T-helper 2 cell (primary cell): ENCODE measurements at places on chromosomes 2 and 18.

- DNase-seq: no peak
Measured at GRCh38 chr2:220445429-220446105, 818.1 kb downstream of the SLC4A3 start.

DNA sequence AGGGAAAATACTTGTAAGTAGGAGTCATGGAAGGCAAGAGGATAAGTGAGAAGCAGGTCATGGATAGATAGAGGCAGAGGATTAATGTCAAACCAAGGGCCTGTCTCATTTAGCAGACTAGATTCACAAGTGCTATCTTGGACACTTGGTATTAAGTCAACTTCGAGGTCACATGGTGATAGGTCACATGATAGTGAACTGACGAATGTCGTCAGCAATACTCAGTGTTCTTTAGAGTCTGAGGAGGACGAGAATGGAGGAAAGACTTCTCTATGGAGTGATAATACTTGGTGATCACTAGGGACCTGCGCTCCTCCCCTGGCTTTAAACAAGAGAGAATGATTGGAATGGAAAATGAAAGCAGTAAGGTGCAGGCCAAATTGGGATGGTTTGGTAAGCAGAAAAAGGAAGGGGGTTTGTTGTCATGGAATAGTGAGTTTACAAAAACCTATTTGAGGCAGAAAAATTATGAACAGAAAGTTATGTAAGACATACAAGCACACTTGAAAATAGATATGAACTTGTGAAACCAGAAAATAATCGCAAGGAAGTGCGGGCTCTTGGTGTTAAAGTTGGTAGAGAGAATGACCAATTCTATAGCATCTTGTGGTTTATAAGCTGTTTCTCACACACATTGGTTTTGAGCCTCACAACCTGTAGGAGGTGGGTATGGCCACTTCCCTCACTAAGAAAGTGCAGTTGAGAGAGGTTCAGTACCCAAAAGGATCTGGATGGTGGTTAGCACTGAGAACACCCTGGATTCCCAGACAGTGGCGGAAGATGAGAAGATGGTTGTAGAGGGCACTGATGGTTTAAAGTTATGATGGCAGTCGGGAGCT, 141.5 kb downstream of the WDSUB1 start:
- peak; percentile 68 for DNase-seq

GRCh38 chr2:240728361-240728760, 36.7 kb downstream of the AQP12A start:
- DNase-seq: no peak

DNA sequence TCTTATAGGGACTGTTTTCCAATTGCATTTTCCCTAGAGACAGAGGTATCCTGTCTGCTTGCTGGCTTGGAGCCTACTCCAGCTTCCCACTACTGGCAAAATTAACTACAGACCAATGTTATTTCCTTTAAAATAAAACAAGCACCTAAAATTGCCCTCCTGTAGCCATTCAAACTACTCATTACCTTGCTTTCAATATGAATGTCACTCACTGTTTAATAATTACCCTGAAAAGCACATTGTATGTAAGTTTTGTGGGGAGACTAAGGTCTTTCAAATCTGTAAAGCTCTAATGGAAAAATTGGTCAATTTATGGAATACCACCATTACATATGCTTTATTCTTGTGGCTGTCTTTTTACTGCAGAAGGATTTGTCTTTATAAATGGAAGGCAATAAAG, 87.3 kb downstream of the DOCK10 start:
- no peak for DNase-seq

GRCh38 chr2:210919128-210919527, 362.7 kb downstream of the CPS1 start:
- no peak for DNase-seq

DNA sequence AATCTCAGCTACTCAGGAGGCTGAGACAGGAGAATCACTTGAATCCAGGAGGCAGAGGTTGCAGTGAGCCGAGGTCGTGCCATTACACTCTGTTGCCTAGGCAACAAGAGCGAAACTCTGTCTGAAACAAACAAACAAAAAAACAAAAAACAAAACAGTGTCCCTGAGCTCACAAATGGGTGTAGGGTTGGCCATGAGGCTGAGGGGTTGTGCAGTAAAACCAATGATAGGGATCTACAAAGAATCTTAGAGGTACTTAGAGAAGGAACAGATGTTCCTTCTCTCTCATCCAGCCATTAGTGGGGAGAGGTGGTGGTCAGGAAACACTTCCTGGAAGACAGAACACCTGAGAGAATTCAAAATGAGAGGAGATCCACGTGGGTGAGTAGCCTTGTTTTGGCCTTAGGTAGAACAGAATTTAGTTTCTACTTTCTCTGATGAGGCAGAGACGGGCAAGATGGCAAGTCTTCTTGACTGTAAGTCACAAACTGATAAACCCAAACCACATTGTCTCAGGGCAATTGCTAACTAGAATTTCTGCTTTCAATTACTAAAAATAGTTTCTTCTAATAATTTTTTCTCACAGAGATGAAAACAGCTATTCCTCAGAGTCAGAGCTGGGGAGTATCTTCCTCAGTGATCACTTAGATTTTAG, 61.5 kb upstream of the PPM1B start:
- no peak for DNase-seq

DNA sequence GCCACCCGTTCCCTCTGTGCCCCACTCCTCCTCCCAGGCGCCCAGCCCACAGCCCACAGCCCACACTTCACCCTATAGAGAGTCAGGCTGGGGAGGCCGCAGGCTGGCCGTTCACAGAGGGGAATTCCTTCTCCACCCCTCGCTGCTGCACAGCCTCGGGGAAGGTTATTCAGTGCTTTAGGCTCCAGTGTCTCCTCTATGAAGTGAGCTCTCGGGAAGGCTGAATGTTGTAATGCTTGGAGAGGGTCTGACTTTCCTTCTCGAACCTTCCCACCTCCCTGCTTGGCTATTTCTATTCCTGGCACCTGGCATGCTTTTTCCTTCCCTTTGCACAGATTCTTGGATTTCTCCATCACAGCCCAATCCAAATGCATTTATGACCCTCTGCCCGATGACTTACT, 62.5 kb upstream of the SMAD7 start:
- DNase-seq: no peak

GRCh38 chr2:219434718-219435525, at the start of gene SPEG:
Gene SPEG, plus strand, starts transcription at chr2:219434843. Its CDS starts 135 bp downstream, at chr2:219434978.
- no peak for DNase-seq

DNA sequence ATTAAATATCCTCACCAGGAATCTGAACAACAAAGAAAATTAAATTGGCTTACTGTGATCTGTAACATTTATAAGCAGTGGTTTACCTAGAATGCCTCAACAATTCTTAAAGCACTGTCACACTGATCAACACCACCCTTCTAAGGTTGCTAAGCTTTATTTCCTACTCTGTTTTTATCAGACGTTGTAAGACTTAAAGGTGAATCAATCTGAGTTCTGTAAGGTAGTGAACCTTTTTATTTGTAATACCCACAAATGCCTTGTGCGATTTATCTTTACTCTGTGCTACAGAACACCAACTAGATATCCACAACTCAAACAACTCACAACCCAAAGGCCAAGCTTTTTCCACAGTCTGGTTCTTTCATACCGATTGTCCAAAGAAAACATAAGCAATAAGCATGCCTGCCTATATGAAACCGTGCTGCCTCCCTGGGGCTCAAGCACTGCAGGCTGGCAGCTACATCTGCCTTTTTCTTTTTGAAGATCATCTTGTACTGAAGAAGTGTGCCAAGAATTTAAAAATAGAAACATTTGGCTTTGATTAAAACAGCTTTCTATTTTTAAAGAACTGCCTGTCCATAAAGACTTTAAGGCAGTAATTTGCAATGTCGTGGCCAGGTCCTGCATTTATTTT, 490.7 kb downstream of the NUP35 start:
- DNase-seq: no peak

DNA sequence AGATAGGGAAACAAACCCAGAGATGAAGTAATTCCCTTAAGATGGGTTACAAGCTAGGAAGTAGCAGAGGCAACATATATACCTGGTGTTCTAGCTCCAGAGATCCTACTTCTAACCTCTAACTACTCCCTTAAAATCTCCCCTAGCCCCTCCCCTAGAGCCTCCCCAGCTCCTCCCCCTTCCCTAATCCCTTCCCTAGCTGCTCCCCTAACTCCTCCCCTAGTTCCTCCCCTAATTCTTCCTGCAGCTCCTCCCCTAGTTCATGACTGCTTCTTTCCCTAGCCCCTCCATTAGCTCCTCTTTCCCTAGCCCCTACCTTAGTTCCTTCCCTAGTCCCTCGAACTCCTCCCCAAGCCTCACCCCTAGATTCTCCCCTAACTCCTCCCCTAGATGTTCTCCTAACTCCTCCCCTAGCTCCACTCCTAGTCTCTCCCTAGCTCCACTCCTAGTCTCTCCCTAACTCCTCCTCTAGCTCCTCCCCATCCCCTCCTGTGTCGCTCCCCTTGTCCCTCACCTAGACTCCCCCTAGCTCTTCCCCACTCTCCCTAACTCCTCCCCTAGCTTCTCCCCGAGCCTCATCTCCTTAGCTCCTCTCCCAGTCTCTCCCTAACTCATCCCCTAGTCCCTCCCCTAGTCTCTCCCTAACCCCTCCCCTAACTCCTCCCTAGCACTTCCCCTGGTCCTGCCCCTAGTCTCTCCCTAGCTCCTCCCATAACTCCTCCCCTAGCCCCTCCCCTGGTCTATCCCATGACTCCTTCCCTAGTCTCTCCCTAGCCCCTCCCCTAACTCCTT, 108.9 kb downstream of the CD226 start:
- DNase-seq: no peak

GRCh38 chr2:105384216-105384615, 14.6 kb downstream of the FHL2 start:
- DNase-seq: no peak

GRCh38 chr2:116145031-116145430, 1669.5 kb upstream of the DDX18 start:
- no peak for DNase-seq

GRCh38 chr2:50535971-50536759, 495.8 kb downstream of the NRXN1 start:
- DNase-seq: no peak

GRCh38 chr2:34261701-34262100, 662.6 kb upstream of the FAM98A start:
- DNase-seq: no peak

DNA sequence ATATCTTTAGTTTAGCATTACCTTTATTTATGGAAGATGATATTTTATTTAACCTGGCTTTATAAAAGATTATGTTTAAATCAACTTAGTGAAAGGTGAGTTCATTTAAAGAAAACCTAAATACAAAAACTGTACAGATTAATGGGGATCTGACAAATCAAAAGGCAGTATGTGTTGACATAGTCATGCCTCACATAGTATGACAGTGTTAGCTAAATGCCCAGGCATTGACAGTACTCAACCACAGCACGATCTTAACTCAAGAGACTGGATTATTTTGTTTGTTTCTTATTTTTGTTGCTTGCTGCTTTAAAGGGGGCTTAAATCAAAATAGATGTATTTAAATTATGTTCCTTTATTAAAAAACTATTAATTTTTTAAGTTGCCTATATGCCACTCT, 7.8 kb downstream of the DOK6 start:
- DNase-seq: no peak

GRCh38 chr2:234341306-234341985, 155.4 kb downstream of the ARL4C start:
- DNase-seq: no peak

- DNase-seq: no peak
Measured at GRCh38 chr2:6939071-6939470, 21.9 kb downstream of the RNF144A start.

- DNase-seq: no peak
Measured at GRCh38 chr2:176677746-176678265, 408.6 kb downstream of the MTX2 start.

- no peak for DNase-seq
Measured at GRCh38 chr18:59911600-59911999, 11.8 kb downstream of the PMAIP1 start.

DNA sequence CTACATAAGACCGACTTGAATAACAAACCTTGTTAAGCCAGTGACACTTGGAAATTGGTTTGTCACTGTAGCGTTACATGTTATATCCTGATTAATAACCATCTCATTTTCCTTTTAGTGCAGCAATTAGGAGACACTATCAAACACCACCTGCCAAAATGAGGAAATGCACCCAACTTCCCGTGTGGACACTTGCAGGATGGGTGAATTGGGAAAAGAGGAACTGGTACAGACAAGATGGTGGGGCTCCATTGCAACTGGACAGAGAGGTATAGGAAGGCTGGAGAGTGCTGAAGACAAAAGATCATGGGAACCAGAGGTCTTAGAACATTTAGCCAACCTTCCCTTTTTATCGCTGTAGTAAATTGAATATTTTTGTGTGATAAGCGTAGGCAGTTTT, 816.3 kb upstream of the HS6ST1 start:
- DNase-seq: no peak

- DNase-seq: no peak
Measured at GRCh38 chr18:74528913-74529312, 5.4 kb upstream of the CNDP1 start.

- DNase-seq: no peak
Measured at GRCh38 chr2:172056293-172056692, 29.0 kb upstream of the DLX1 start.

DNA sequence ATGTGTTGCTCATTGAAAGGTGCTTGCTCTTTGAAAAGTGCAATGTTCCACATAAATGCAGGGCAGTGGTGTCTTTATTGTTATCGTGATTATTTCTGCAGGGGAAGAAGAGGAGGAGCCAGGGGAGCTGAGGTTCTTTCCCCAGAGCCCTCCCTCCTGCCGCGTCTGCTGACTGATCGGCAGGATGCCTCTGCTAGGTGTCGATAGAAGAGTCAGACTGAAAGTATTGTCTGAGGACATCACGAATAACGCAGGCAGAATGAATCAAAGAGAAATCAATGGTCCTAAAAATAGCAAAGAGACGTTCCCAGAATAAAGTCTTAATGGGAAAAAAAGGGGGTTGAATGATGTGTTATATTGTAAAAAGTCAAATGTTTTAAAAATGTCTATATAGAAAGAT, 47.4 kb upstream of the SIX3 start:
- no peak for DNase-seq

- no peak for DNase-seq
Measured at GRCh38 chr2:180325416-180326120, 318.5 kb upstream of the CWC22 start.

DNA sequence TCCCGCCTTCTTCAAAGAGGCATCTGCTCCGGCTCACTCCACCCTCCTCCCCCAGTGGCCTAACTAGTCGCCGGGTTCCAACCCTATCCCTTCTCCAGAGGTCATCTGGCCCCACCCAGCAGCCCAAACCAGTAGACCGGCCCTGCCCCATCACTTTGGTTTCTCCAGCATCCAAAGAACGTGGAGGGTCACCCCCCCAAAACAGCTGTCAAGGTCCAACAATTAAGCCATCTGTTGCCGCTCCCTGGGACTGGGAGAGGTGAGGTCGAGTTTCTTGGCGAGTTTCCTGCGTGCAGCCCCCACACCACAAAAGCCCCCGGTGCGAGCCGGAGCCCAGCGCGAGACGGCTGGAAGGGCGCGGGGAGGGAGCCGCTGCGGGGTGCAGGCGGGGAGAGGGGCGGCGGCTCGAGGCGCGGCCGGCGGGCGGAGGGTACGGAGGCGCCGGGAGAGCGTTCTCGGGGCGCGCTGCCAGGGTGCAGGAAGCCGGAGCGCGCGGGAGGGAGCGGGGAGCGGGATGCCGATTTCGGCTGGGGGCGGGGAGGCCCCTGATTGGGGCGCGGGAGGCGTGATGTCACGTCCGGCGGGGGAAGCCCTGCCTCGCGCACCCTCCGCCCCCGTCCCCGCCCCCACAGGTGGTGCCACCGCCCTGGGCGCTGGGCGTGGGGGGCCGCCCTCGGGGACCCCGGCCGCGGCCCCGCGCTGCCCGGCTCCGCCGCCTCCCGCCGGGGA, 571 bp upstream of the GPC1 start:
- DNase-seq: peak; percentile 75
